ENCODE measurements at places on chromosomes 7 and 10.

- DNase-seq, result no peak
Measured at GRCh38 chr7:7274782-7275181, 92.4 kb downstream of the C1GALT1 start.

- DNase-seq, result no peak
Measured at GRCh38 chr7:47239931-47240421, 341.9 kb downstream of the TNS3 start.

DNA sequence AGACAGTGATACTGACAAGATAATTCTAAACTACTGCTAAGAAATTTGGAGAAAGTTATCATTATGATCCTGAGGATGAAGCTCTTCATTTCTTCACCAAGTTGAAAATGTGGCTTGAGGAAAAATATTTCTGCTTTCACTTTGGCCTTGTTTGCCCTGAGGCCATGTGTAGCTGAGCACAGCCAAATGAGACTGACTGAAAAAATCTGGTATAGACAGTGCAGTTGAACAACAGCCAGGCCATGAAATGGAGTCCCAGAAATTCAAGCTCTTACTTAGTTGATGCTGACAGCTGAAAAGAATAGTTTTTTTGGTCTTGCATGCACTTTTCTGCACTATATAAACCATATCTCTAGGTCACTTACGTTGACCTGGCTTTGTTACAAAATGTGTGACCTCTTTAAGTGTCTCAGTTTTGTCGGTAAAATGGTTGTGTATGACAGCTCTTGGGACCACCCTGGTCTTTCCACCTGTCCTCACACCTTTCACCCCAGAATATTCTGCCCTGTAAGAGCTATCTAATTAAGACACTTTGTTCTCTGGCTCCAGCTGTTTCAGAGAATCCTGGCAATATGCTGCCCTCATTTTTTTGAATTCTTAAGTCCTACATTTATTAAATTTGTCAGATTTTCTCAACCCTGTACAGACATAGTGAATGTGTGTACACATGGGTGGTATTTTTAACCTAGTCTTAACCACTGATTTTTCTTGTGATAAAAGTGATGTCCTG lies 91.3 kb downstream of the CD36 start:
- no peak for DNase-seq

DNA sequence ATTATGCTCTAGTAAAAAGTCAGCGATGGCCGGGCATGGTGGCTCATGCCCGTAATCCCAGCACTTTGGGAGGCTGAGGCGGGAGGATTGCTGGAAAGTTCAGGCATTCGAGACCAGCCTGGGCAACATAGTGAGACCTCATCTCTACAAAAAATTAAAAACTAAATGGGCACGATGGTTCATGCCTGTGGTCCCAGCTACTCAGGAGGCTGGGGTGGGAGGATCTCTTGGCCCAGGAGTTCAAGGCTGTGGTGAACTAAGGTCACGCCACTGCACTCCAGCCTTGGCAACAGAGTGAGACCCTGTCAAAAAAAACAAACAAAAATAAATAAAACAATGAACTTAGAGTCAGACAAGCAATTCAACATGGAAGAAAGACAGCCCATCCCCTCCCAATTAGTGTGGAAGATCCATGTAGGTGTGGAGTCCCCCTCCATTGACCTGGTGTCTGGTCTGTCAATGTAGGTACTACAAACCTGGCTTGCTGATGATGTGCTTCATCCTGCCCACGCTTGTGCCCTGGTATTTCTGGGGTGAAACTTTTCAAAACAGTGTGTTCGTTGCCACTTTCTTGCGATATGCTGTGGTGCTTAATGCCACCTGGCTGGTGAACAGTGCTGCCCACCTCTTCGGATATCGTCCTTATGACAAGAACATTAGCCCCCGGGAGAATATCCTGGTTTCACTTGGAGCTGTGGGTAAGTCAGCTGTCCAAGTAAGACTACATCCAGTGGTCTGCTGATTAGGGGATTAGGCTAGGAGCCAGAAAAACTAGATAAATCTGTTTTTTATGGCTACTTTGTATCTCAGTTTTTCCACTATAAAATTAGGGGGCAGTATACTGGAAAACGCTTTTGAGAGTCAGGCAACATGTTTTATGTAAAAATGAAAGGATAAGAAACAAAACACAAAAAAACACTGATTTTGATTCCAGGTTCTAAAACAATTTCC lies 9.3 kb downstream of the SCD start:
- no peak for DNase-seq

- DNase-seq, result no peak
Measured at GRCh38 chr10:35542303-35542702, 62.8 kb upstream of the GJD4 start.

- DNase-seq, result no peak
Measured at GRCh38 chr7:48105045-48105444, 16.0 kb downstream of the UPP1 start.

GRCh38 chr7:37187179-37187578 lies 261.5 kb downstream of the ELMO1 start:
- no peak for DNase-seq

GRCh38 chr10:127267442-127267841 lies 71.1 kb upstream of the INSYN2A start:
- no peak for DNase-seq

DNA sequence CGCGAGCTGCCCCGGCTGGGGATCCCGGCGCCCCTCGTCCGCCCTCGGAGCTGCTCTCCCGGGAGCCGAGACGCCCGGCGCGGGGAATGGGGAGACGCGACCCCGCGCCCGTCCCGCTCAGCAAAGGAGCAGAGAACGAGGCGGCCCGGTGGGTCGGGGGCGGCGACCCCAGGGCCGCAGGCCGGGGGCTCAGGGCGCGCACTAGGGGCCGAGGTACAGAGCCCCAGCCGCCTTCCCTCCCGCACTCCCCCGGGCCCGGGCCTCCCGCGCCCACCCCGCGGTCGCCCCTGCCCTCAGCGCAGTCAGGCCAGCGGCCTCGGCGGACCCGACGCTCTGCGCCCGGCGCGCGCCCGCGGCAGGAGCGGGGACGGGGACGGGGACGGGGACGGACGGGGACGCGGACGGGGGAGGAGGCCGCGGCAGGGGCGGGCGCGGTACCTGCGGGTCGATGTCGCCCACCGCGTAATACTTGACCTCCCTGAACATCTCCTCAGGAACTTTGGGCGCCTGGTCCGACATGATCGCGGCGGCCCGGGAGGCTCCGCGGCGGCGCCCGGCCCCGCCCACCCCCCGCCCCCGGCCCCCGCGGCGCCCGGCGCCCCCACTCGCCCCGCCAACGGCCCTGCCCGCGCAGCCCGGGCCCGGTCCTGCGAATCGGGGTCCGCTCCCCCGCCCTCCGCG lies 373 bp downstream of the PAXIP1 start:
- DNase-seq, result no peak

- no peak for DNase-seq
Measured at GRCh38 chr10:77428691-77429395, 208.8 kb downstream of the KCNMA1 start.

DNA sequence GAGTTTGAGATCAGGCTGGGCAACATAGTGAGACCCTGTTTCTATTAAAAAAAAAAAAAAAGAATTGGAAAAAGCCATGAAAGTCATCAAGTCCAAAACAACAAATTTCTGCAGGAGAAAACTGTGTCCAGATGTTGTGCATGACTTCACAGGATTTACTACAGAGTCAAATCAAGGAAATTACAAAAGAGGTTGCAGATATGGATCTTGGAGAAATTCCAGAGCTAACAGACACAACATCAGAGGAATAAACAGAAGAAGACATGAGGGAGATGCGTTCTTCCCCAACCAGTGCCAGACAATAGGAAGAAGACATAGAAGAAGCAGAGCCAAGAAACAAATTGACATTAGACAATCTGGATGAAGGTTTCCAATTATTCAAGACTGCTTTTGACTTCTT lies 24.3 kb upstream of the KCNIP2 start:
- no peak for DNase-seq

DNA sequence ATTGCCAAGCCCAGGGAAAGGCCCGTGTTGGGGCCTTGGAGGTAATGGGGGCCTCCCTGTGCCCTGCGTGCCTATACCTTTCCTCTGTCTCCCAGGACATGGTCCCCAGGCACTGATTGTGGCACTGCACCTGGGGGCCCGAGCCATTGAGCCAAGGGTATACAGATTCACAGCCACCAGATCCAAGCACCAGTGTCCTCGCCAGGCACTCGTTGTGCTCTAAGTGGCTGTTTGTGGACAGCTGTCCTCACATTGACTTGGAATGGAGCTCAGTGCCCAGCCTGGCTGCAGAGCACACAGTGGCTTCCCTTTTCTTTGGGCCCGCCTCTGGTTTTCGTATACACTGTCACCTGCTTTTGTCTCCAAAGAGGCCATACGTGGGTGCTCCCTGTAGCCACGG lies 72.0 kb upstream of the BTBD16 start:
- no peak for DNase-seq

DNA sequence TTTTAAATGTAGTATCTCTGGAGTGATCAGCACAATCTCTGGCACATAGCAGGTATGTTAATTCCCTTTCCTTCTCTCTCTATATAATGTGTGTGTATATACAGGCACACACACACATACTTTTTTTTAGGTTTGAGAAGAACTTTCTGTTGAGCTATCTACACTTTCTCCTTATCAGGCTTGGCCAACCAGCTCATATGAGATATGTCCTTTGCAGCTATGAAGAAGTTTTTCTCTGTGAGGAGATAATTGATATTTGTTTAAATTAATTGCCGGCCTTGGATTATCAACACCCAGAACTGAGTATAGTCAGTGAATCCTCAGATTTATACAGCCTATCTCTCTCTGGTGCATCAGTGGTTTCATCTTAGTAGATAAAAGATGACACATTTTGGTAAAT lies 2.3 kb upstream of the MCU start:
- no peak for DNase-seq

GRCh38 chr7:54689394-54690049 lies 69.5 kb downstream of the SEC61G start:
- DNase-seq, result no peak

DNA sequence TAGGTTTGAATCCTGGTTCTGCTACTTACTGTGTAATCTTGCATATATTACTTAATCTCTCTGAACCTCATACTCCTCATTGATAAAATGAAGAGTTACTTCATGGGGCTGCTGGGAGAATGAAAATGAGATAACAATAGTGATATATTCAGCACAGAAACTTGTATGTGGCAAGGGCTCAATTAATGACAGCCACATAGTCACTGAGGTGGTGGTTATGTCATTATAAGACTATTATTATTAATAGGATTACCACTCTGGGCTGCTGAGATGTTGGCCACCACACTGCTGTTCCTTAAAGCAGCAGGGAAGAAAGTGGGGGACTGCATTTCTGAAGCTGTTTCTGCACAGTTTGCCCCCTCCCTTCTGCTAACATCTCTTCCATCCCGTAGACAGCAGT lies 100.4 kb upstream of the PDLIM1 start:
- no peak for DNase-seq

- DNase-seq, result no peak
Measured at GRCh38 chr7:140671966-140672365, 779 bp upstream of the ADCK2 start.

GRCh38 chr10:3741688-3742461 lies 43.1 kb downstream of the KLF6 start:
- DNase-seq, result no peak

- no peak for DNase-seq
Measured at GRCh38 chr7:88361357-88361756, 54.7 kb upstream of the STEAP4 start.

DNA sequence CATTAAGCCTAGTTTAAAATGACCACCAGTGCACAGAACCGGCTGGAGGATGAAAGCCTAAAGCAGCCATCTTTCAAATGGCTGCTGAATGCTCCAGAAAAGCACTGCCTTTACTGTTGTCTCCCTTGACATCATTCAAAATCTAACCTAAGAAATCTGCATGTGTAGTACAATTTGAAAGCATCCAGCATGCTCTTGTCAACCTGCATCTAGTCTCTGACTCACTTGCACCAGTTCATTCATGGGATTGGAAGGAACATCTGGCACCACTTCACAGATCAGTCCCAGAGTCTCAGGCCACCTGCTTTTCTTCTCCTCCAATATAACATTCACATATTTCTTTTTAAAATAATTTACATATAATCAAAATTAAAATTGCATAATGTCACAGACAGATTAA lies 76.2 kb downstream of the RNF133 start:
- DNase-seq, result no peak

DNA sequence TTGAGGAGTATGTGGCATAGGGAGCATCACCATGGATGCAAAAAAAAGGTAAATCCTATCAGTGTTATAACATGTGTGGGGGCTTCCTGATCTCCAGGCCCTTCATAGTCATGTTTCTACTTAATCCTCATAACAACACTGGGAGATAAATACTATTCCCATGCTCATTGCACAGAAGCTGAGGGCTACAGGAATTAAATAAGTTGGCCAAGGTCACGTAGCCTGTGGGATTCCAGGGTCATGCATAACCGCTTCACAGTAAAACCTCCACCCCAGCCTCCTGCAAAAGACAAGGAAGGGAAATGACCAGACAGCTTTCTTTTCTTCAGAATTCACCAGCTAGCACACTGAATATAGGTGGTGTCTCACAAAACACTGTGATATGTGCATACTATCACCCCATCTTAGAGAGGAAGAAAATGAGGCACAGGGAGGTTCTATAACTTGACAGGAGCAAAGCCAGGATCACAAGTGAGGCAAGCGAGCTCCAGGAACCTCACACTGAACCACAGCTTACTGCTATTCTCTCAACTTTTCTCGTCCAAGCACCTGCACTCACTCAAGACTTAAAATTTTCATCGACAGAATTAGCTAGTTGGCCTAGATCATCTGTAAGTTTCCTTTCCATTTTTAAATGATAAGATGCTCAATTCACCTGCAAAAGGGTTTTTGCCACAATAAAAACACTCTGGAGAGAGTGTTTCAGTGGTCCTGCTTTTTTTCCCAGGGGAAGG lies 13.4 kb downstream of the JAZF1 start:
- no peak for DNase-seq

DNA sequence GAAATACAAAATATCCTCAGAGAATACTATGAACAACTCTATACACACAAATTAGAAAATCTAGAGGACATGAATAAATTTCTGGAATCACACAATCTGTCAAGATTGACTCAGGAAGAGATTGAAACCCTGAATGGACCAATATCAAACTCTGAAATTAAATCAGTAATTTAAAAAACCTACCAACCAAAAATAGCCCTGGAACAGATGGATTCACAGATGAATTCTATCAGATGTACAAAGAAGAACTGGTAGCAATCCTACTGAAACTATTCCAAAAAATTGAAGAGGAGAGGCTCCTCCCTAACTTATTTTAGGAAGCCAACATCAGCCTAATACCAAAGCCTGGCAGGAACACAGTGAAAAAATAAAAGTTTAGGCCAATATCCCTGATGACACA lies 190.0 kb downstream of the HPSE2 start:
- DNase-seq, result no peak

Data from thoracic aorta (tissue), 2 donors.